ENCODE measurements at places on chromosomes 6 and 20.

GRCh38 chr6:79954849-79955248 lies 7.5 kb upstream of the ELOVL4 start:
- DNase-seq, result no peak

DNA sequence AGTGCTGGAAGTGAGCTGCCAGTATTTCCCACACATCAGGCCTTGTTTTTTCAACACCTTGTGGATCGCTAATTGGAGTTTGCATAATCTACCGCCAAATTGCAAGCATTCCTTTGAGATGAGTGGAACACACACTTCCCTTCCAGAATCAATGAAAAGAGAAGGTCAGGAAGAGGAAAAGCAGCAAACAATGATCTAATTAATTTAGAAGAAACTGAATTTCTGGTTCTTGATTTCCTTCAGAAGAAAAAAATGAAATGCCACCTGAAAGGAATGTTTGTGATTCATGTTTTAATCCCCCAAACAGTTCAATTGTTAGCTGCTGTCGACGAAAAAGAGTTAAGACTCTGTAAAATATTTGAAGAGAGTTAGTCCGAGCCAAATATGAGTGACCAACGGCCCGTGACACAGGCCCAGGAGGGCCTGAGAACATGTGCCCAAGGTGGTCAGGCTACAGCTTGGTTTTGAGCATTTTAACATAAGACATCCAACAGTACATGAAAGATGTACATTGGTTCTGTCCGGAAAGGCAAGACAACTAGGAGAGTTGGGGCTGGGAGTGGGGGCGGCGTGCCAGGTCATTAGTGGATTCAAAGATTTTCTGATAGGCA lies 182.3 kb downstream of the MTFR2 start:
- DNase-seq, result no peak

- no peak for DNase-seq
These were observed 127.5 kb downstream of the RIN2 start for GRCh38 chr20:19885594-19885938.

- no peak for DNase-seq
These were observed 12.1 kb upstream of the COL21A1 start for GRCh38 chr6:56259234-56260077.

DNA sequence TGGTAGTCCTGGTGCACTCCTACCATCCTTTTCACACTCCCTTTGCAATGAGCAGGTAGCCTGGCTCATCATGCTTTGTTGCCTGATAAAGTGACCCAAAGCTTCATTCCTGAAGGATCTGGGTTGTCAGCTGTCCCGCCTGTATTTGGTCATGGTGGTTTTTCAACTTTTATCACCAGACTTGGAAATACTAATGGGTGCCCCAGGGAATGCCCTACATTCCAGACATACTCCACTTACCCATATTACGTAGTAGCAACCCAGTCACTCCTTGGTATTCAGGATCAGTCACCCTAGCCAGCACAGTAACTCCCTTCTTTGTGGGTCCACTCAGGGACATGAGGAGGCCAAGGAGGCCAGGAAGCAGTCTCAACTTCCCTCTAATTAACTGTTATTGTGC lies 199.2 kb downstream of the MAFB start:
- DNase-seq, result no peak

- no peak for DNase-seq
These were observed 73.0 kb downstream of the SASH1 start for GRCh38 chr6:148415511-148416260.

DNA sequence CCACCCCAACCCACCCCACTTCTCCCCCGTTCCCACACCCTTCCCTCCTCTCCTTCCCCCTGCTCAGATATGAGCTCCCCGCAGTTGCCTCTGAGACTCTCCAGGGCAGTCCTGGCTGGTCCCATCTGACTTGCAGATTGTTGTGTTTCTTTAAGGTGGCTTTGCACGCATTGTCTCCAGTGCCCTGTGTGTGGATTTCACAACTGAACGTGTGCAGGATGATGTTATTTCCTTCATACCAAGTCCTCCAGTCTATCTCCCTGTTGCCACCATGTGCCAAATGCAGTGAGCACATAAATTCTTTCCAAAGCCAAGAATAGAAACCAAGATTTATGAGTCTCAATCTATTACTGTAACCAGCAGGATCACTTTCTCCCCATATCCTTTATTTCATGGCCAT lies 79.1 kb downstream of the TMEM242 start:
- no peak for DNase-seq

DNA sequence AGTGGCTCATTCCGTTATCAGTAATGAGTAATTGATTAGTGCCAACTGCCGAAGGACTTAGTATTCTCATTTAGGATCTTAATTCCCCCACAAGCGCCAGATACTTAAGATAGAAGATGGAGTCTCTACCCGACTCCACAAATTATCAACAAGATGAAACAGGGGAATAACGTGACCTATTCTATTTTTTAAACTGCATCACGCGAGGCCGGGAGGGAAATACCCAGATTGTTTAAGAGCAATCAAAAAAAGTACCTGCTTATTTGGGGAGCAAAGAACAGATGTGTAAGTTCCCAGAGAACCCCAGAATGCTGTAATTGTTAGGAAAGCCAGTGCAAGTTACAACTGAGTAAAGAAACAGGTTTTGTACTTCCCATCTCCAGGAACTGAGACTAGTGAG lies 1.1 kb upstream of the MAP3K5 start:
- DNase-seq, result no peak

DNA sequence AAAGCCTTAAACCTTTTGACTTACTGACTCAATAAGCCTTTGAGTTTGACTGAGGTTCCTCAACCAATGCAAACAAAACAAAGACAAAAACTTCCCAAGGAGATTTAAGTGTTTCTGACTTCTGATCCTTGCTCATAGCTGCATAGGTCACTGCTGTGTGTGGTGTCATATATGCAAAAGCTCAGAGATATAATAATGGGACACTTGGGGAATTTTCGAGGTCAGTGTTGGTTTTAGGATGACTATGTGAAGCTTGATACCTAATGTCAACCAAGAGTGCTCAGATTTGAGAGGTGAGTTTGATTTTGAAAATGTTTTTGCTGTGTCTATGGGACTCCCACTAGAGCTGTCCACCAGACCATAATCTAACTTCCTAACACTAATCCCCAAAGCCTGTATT lies 26.2 kb downstream of the ZKSCAN8 start:
- no peak for DNase-seq

DNA sequence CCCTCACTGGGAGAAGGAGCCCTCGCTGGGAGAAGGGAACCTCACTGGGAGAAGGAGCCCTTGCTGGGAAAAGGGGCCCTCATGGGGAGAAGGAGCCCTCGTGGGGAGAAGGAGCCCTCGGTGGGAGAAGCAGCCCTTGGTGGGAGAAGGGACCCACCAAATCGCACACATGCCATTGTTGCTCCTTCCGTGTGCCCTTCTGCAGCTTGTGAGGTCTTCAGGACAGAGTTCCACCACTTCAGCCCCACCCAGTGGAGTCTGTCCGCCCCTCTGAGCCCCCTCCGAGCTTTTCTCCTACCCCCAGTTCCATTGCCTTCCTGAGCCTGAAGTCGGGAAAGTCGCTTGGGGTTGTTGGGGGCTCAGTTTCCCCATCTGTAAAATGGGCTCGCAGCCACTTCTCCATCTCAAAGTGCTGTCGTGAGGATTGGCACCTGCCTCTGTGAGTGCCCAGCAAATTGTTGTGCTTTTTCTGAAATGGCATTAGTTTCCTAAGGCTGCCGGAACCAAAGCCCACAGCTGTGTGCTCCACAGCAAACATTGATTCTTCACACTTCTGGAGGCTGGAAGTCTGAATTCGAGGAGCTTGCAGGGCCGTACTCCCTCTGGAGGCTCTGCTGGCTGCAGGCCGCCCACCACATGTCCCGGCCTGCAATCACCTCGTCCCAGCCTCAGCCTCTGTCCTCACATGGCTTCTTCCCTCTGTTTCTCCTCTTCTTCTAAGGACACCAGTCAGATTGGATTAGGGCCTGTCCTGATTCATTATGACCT lies 124.7 kb upstream of the PMEPA1 start:
- no peak for DNase-seq

- no peak for DNase-seq
These were observed 15.4 kb downstream of the SOD2 start for GRCh38 chr6:159677506-159678165.

- no peak for DNase-seq
These were observed 286.6 kb downstream of the TSHZ2 start for GRCh38 chr20:53258741-53259140.

- DNase-seq, result no peak
These were observed 76.0 kb upstream of the TBC1D7 start for GRCh38 chr6:13404228-13404891.

DNA sequence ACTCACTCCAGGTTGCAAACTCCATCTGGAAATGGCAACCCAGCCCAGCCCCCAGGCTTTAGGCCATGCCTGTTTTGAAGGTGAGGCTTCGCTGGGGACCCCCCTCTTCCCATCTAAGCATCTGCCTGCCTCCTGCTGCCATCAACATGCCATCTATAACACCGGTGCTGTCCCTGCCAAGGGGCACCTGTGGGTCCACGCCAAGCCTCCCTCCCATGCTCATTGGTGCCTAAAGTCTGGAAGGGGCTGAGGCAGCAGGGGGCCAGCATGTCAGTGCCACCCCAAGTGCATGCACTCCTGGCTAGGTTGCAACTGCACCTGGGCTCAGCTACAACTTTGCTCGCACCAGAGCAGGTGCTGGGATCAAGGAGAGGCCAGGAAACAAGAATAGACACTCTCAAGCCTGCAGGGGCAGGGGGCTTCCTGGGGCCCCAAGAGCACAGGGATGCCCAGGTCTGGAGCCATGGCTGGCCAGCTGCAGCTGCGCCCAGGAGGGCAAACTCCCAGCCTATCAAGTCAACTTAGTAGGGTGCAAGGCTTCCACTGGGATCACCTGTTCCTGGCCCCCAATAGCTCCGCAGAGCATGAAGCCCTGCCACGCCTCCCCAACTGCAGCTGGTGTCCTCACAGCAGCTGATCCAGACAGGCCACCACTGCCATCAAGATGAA lies 151.3 kb upstream of the HSF2 start:
- no peak for DNase-seq

- no peak for DNase-seq
These were observed 27.6 kb upstream of the EPB41L1 start for GRCh38 chr20:36126836-36127527.

DNA sequence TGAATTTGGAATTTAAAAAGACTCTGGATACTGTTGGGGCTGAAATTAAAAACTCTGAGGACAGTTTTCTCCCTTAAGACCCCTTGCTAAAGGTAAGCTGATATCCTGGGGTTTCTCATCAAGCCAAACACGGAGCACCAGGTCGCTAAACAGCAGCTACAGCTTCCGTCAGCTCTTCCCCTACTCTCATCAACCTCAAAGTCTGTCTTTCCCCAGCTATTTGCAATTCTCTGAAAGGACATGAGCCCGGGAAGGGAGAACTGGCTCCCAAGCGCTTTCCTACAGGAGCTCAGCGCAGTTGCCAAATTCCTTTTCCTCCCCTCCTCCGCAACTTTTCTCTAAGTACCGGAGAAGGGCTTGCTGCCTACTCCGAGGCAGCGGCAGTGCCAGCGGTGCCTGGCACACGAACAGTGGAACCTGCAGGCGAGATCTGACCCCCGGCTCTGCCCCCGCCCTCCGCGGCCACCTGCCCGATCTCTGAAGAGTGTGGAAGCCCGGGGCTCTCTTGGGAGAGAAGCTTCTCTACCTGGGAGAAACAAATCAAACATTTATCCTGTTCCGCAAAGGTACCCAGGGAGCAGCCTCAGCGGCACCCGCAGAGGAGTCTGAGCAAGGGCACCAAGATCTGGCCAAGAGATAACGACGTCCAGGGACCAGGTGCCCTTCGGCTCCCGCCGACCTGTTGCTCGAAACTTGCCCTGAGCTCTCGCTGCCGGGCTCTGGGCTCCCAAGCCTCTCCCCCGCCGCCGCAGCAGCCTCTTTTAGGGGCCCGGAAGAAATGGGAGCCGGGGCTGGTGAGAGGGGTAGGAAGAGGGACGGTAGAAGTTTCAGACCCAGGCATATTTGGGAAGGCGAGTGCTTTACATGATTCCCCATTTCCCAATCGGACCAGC lies 2.2 kb downstream of the CBLN4 start:
- no peak for DNase-seq

DNA sequence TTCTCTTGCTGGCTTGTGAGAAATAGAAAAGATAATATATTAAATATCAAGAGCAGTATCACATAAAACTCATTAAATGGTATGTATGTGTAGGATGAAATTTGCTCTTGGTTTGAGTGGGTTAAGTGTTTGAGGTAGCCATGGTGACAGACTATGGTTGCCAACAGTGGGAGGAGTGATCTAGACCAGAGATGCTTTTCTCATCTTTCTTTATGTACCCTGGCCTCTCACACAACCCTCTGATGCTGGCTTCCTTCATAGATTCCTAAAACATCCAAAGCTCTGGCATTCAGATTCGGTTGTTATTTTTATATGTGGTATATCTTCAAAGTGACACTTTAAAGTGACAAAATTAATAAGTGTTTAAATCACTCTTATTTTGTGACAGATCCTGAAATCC lies 9.0 kb upstream of the MLIP start:
- no peak for DNase-seq

GRCh38 chr6:7236306-7237209 lies 76.4 kb downstream of the SSR1 start:
- no peak for DNase-seq

DNA sequence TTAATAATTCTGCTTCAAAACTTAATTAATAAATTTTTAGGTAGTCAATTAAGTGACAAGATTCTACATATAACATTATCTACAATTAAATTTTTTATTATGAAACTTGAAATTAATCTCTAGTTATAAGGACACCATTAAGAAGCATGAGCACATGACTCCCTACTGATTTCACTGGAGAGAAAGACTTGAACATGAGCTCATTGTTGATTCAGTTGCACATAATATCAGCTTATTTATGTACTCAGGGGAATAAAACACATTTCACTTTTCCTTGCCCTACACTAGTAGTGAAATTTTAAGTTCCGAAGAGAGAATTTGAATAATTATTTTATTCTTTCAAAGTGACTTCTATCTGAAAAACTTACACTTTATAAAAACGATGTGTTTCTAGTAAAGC lies 370.2 kb upstream of the EPHA7 start:
- DNase-seq, result no peak

GRCh38 chr20:48975955-48976354 lies 54.4 kb downstream of the ARFGEF2 start:
- DNase-seq, result no peak

DNA sequence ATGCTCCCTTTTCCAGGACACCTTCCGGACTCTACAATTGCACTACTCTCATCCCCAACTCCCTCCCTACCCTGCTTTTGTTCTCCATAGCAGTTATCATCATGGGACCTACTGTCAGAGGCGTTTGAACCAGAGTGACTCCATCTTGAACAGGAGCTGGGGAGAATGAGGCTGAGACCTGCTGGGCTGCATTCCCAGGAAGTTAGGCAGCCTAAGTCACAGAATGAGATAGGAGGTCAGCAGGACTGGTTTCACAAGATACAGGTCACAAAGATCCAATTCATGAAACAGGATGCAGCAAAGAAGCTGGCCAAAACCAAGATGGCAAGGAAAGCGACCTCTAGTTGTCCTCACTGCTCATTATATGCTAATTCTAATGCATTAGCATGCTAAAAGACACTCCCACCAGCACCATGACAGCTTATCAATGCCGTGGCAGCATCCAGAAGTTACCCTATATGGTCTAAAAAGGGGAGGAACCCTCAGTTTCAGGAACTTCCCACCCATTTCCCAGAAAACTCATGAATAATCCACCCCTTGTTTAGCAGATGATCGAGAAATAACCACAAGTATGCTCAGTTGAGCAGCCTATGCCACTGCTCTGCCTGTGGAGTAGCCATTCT lies 15.6 kb downstream of the SLC13A3 start:
- no peak for DNase-seq
